ENCODE measurements at places on chromosomes 3 and 15.

GRCh38 chr15:85500729-85501128 lies 120.3 kb downstream of the AKAP13 start:
- DNase-seq: no peak

DNA sequence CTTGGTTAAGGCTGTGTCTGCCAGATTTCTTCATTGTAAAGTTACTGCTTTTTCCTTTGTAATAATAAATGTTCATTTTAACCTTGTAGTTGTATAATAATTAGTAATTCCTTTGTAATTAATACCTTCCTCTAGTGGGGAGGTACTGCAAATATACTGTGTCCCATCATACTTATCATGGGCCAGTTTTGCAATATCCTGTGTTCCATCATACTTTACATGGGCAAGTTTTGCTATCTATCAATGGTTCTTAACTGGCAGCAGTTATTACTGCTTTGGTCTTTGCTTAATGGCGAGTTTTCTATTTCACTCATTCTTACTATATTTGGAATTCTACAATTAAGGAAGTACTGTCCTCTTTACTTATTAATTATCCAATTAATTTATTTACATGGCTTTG lies 10.6 kb downstream of the ATP2C1 start:
- DNase-seq: no peak

DNA sequence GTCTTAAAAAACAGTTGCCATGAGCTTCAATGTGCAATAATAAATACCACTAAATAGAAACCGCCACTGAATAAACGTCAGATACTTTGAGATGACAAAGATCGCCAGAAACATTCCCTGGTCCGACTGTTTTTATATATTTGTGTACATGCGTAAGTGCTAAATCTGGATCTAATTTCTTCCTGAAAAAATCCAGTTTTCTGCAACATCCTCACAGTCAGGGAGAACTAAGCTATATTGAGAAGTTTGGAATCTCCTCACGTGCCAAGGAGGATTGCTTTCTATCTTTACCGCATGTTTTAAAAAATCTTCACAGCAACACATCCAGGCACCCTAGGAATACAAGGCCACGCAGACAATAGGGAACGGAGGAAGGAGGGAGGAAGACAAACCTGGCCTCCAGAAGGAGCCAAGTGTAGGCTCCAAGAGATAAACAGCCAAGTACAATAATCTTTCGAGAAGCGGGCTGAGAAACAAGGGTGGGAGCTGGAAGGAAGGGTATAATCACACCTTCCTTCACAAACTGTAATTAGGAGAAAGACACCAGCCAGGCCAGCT lies 5.7 kb downstream of the VGLL4 start:
- DNase-seq: no peak

GRCh38 chr3:3666664-3667063 lies 132.6 kb upstream of the LRRN1 start:
- no peak for DNase-seq

- DNase-seq: no peak
Observed at GRCh38 chr3:3082234-3082924, 27.8 kb downstream of the IL5RA start.

DNA sequence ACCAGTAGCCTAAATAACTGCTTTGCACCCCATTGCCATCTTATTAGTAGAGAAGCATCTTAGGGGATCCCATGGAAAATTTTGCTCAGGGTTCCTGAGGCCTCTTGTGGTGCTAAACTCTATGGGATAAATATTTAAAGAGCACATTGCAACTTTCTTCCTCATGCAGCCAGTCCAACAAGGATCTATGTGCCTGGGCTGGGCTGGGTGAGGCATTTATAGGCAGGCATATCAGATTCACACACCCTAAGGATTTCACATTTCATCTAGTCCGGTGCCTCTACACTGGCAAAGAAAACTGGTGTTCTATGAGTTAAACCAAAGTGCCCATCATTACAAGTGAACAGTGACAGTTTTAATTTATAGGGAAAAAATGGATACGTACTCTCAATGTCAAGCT lies 512.3 kb downstream of the EDEM1 start:
- DNase-seq: no peak

DNA sequence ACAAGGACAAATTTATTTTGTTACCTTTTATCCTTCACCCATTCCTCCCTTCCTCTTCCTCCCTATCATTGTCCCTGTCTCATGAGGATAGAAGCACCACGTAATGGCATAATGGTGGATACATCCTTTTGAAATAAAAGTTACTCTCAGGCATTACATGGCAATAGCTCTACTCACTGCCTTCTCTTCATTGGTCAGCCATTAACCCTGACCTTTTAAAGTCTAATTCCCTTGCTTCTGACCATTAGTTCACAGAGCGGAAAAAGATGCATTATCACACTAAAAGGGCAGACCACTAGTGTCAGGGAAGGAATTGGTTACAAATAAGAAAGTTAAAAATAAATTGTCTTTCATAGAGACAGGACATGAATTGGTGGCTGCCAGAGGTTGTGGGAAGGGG lies 54.6 kb upstream of the EIF1B start:
- DNase-seq: no peak

DNA sequence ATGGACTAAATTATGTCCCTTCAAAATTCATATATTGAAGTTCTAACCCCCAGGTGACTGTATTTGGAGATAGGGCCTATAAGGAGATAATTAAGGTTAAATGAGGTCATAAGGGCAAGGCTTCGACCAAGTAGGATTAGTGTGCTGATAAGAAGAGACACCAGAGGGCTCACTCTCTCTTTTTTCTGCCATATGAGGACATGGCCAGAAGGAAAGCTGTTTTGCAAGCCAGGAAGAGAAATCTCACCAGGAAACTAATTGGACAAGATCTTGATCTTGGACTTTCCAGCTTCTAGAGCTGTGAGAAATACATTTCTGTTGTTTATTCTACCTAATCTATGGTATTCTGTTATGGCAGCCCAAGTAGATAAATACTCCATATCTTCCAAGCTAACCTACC lies 503.6 kb upstream of the NAALADL2 start:
- DNase-seq: no peak

GRCh38 chr3:72447059-72447946 lies 400.9 kb downstream of the SHQ1 start:
- DNase-seq: peak; percentile 90

DNA sequence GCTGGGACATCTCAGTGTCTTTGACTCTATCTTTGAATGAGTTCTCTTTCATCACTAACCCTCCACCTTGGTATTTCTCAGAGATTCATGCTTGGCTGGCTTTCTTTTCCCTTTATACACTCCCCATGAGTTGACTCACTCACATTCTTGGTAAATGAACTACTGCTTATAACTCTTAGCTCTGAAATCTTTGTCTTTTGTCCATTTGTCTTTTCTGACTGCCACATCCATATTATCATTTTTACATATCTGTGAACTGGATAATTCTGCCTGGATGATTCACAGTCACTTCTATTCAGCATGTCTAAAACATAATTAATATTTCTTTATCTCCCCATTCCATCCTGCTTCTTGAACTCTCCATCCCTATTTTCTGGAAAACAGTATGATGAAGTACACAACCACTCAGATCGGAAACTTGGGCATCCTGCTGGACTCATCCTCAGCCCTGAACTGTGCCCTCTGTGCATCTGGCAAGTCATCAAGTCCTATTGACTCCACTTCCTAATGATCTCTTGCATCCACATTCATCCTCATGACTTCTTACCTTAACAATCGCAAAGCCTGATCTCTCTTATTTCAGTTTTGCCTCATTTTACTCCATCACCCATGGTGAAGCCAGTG lies 66.9 kb downstream of the KCNAB1 start:
- no peak for DNase-seq

DNA sequence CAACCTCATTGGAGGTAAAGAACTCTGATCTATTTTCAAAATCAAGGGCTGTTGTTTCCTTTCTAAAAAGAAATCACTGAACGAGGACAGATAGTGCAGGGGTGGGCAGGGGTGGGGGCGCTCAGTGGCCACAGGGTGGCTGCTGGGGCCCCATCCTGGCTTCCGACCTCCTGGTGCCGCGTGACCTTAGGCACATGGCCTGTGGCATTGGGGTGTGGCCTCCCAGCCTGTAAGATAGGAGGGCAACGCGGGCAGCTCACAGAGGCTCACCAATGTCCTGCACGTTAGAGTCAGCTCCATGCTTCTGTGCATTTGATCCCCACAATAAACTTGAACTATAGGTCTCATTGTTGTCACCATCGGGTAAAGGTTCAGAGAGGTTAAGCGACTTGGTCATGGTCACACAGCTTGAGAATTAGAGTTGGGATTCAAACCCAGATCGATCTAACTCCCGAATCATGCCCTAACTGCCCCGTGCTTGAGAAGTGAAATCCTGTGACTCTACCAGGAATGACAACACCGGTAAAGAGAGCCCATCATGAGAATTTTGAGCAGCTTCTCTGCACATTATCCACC lies 148.0 kb upstream of the SLC6A11 start:
- no peak for DNase-seq

- no peak for DNase-seq
Observed at GRCh38 chr3:159892801-159893200, 95.8 kb upstream of the IL12A start.

GRCh38 chr3:150315721-150316120 lies 92.4 kb upstream of the TSC22D2 start:
- DNase-seq: no peak

- DNase-seq: no peak
Observed at GRCh38 chr15:90315278-90315982, 36.7 kb upstream of the ZNF774 start.

GRCh38 chr15:79824136-79824701 lies 72.6 kb downstream of the MTHFS start:
- DNase-seq: no peak

- no peak for DNase-seq
Observed at GRCh38 chr3:143961342-143961741, 10.3 kb upstream of the DIPK2A start.

DNA sequence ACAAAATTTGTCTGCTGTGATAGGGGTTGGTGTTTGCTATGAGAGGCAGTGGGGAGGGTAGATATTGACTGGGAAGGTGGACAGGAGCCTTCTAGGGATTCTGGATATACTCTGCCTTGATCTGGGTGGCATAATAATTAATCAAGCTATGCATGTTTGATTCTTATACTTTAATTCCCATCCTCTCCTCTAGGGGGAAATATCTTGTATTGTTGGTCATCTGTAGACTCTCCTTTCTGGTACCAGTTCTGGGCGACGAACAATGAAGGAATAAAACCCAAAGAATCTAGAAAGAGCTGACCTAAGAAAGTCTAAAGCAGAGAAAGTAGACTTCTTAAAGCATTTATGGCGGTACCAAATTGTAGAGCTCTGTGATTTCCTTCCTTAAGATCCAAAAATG lies 198.2 kb upstream of the STRIT1 start:
- DNase-seq: no peak

DNA sequence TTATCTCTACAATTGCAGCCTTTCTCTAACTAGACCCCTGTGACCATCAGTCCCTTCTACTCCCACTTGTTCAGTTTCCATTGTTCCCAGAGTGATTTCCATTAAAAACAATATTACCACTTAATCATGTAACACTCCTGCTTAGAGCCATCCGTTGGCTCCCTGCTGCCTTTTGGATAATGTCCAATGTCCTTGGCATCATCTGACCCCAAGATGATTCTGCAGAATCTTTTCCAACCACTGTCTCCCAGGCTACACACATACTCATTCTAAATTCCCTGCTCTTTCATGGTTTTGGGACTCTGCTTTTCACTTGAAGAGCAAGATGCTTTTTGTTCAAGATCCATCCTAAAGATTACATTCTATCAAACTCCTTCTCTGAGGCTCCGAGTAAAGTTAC lies 7.1 kb downstream of the KCNH8 start:
- DNase-seq: no peak
